Fibroblast of villous mesenchyme (primary cell): ENCODE measurements at places on chromosomes 6 and 20.
A peak's percentile ranks its signal among the peaks of the same experiment; 100 is the strongest.

DNA sequence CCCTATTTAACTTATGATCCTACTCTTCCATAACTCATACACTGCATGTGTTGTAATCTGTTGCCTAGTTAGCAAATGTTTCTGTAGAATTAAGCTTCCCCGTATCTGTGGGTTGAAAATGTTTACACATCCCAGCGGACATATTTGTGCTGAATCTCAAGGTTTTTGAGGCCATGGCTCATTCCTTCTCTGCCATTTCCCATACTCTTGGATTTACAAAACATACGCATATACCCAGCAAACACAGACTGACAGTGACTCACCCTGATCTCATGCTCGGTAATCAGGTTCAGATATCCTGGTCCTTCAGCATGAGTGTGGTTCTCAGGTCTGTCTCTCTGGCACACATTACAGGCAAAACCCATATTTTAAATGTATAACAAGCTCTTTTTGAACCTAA is 58.7 kb downstream of the AGPAT4 start:
- peak; percentile 100 for DNase-seq

DNA sequence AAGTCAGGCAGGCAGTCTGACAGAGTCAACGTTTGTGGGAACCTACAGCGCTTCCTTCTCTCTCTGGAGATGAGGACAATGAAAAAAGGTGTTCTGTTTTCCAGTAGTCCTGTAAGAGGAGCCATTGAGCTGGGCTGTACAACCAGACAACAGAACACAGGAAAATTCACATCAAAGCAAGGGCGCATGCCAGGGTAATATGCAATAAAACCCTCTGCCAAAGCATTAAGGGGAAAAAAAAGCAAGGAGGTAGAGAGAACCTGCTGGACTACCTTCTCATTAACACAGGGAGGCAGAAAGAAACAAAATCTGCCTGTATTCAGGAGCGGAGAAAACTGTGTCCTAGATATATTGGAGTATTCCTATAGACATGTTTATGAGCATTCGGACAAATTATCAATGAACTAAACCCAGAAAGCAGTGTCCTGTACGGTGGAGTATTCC is 1.3 kb downstream of the RNF24 start:
- peak; percentile 85 for DNase-seq

DNA sequence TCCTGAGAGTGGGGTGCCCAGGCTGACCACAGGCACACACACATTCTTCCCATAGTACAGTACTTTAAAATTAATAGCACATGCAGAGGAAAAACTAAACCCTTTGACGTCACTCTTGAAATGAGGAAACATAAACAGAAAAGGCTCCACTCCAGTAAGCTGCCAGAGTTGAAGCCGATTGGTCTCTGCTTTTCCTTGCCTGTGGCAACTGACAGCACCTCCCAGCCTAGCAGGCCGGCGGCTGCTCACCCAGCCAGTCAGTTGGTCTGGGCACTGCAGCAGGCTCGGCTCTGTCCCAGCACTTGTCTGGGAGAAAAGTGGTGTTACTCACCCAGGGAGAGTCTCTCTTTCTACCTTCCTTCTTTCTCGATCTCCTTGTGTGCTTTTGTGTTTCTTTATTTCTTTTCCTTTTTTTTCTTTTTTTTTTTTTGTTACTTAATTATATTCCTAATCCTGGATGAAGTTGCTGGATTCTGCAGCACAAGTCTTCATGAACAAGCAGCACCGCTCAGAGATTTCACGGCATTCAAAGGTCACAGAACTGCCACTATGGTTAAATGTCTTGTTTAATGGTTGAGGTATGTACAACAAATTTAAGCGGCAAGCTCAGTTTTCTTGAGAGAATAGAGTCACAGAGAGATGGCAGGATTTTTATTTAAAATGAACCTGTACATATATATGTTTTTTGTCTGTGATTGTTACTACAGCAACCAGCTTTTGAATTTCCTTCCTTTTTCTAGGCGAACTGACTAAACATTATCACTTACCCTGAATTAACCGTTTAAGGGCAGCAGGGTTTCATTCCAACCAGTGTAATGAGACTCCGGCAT is at the start of gene PDE7B:
Gene PDE7B, plus strand, starts transcription at position 260 of the 830 bp plus-strand sequence.
- DNase-seq = peak; percentile 99

- no peak for DNase-seq
These were observed 101.9 kb downstream of the LIN28B start for GRCh38 chr6:105058846-105059245.

DNA sequence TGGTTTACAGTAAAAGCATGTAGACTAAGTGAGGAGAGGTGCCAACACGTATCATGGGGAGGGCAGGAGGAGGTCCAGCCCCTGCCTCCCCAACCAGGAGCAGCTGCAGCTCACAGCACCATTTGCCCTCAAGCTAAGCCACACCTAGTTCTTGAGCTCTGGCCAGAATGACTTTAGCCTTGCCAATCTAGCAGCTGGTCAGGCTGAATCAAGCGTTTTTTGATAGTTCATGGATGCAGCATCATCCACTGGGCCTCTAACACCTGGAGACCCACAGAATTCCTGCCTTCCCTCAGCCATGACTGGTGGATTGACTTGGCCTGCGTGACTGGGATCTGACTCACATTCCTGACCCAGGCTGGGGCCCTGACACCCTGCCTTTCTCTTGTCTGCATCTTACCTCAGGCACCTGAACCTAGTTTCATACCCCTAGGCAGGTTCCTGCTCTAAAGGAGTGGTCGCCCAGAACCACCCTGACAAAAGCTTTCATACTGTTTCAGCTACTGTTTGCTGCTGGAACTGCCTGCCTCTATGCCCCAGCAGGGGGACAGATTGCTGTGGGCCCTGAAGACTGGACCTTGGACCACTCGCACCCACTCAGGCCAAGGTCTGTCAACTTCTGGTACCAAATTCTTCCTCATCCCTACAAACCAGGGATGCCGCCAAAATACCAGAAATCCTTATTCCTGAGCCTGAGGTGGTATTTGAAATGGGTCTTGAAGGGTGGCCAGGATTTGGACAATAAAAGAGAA is 122.3 kb downstream of the QRSL1 start:
- no peak for DNase-seq

DNA sequence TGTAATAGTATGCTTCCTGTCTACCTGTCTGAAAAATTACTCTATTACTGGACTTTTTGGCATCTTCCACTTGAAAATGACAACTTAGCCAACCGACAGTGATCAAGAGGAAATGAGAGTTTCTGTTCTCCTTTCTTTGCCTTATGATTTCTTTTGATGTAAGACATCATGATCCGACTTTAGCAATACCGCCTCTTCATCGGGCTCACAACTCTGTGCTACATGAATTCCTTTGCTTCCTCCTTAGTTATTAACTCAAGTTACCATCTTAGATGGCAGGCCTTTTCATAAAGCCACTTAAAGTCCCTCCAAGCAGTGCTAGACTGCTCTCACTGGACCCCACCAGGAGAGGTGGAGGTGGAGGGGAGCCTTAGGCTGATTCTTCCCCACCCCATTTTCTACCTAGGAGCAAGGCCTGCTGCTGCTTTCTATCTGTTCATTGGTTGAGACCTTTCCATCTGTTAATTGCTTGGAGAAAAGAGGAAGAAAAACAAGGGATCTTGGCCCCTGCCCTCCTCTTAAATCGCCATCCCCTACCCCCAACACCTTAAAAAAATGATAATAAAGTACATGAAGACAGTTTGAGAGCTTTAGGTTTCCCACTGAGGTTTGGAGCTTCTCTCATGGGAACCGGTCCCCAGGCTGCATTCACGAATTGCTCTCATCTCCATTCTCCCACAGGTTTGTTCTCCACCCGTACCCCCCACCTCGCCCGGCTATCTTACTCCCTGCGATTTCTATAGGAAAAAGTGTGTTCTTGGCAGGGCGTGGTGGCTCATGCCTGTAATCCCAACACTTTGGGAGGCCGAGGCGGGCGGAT is 21.6 kb upstream of the MCM3 start:
- DNase-seq = no peak
